HS-27A (cell line): ENCODE measurements at places on chromosomes 16 and 17.

GRCh38 chr17:70414300-70414699, 245.0 kb downstream of the KCNJ2 start:
- DNase-seq: no peak

DNA sequence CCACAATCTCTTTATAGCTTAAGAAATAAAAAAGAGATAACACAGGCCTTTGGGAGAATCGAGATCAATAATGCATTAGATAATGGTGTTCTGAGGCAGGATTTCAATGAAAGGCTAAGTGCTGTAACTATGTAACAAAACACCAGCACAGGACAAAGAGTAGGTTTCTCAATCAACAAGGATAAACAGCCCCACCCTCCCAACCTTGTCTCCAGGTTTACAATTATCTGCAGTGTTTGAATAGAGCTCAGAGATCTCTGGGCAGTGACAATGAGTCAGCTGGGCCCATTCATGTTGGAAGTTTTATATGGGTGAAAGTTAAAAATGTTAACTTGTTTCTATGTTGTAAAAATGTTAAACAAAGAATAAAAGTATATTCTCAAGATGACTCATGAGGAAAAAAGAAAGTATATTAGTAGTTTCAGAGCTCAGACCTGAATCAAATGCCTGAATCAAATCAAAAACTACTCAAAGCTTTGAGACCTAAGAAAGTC, 17.0 kb upstream of the KRT20 start:
- DNase-seq: no peak

- DNase-seq: peak; percentile 54
These were observed 96.2 kb downstream of the RAP1GAP2 start for GRCh38 chr17:2892305-2892971.

- DNase-seq: no peak
These were observed 297.3 kb downstream of the ABCC12 start for GRCh38 chr16:47858333-47858982.

GRCh38 chr17:488993-489757, 136.6 kb upstream of the RPH3AL start:
- no peak for DNase-seq

GRCh38 chr17:45847101-45847500, 2.4 kb downstream of the SPPL2C start:
- no peak for DNase-seq

GRCh38 chr17:21453144-21453898, 77.2 kb downstream of the KCNJ12 start:
- no peak for DNase-seq

DNA sequence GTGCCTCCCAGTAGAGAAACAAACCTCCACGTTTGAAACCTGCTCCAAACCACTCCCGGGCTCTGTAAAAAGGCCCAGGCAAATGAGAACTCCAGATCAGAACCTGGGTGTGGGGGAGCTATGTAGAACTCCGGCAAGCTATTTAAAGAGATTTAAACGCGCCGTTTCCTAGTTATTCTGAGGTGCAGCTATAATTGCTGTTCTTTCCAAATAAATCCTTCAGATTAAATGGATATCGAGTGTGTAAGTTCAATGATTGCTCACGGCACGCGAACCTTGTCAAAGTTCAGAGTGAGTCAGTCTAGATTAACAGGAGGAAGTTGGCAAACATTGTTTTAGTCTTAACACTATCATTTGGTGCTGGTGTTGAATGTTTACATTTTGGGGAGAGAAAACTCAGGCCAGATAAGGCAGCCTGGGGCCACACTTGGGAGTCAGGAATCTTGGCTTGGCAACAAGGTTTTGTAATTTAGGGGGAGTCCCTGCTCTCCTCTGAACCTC, 92.9 kb upstream of the SALL1 start:
- no peak for DNase-seq
